ENCODE measurements at places on chromosomes 2 and 18.

DNA sequence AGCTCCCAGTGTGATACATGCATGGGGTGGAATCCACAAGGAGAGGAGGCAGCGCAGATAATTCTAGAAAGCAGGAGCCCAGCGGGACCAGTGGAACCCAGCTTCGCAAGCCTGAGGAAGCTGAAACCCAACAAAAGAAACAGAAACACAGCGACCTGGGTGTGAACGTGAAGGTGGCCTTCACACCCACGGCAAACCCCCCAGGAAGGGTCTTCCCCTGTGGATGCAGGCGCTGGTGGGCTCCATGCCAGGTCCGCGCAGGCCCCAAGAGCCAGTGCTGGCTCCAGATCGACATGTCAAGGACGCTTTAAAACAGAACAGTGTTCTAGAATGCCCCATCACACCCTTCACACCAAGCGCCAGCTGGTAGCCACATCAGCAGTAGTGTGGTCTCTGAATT is 22.1 kb downstream of the KIF1A start:
- no peak for DNase-seq

- DNase-seq = no peak
Measured at GRCh38 chr2:155913356-155913755, 419.2 kb downstream of the NR4A2 start.

GRCh38 chr2:177551989-177552421 is 159.4 kb downstream of the AGPS start:
- DNase-seq = no peak

GRCh38 chr2:238750212-238750904 is 97.5 kb upstream of the TWIST2 start:
- no peak for DNase-seq

- no peak for DNase-seq
Measured at GRCh38 chr2:131152074-131152473, 46.9 kb downstream of the PLEKHB2 start.

GRCh38 chr2:108922141-108922915 is 66.7 kb downstream of the EDAR start:
- no peak for DNase-seq
